ENCODE measurements at places on chromosomes 12 and 14.

DNA sequence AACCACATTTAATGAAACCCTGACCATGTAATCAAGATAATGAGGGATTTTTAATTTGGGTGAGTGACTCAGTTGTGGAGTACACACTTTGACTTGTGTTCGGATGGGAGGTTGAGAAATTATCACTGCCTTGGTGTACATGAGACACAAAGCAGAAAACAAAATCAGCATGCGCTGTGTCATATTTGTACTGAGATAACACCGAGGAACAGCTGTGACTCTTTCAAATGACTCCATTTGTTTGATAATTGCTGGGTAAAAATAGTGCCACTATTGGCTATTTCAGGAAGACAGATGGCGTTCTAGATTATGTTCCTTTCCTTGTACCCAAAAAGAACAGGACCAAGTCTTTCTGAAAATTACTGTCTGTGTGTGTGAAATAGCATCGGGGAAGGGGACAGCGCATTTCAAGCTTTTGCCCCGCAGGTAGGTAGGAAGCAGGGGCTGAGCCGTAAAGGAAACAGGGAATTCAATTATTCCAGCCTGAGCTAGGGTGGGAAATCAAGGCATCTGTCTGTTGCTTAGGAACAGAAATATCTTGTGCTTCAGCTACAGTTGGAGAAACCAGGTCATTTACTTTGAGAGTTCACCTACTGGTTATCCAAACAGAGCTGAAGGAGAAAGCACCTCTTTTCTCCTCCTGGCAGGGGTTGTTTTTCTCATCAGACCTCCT is 114.3 kb downstream of the SNAPC1 start:
- DNase-seq, result no peak

- DNase-seq, result no peak
Measured at GRCh38 chr14:98018628-98019027, 1221.4 kb downstream of the VRK1 start.

DNA sequence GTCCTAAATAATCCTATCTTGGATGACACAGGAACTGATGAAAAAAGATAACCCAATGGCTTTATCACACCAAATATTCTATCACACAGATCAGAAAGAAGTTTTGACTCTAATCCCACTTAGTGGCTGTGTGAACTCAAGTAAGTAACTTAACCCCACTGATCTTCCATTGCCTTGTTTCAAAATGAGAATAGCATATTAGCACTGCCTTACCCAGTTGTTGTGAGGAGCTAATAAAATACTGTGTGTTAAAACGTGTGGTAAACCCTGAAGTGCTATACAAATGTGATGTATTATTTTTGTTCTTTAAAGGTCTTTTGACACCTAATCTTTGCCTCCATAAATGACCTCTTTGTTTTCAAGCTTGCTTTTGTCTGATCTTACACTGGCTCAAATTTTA is 60.9 kb upstream of the ARID2 start:
- no peak for DNase-seq

GRCh38 chr12:70561550-70561949 is 75.7 kb downstream of the PTPRB start:
- DNase-seq, result no peak

DNA sequence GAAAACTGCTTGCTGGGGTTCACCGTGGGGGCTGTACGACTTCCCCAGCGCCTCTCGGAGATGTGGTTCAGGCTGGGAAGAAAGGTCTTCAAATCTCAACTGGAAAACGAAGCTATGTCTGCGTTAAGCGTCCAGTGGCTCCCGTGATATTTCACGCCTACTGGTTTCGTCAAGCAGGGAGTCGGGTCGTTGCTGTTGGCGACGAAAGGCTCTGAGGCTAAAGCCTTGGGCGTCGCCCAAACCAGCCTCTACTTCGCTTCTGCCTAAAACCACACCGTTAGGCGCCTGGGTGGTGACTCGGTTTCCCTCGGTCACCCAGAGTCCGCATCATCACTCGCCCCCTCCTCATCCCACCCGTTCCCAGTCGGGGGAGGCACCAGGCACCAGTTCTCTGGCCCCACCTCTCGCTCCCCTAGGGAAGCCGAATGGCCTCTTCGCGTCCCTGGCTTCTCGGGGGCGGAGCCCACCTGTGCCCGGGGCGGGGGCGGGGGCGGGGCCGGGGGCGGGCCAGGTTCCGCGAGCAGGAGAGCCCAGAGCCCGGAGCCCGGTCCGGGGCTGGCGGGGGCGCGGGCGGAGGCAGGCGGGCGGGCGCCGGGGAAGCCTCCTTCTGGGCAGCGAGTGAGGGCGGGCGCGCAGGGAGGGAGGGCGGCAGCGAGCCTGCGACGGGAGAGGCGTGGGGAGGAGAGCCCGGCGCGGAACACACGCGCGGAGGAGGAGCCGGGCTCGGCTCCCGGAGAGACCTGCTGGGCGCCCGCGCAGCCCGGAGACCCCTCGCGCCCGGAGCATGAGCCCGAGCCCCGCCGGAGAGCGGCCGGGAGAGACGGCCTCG is at the start of gene B4GALNT3:
Gene B4GALNT3 (plus strand): TSS at position 510 of the 829 bp plus-strand sequence. CDS start 438 bp downstream, outside the sequence.
- DNase-seq, result peak; percentile 66

- no peak for DNase-seq
Measured at GRCh38 chr12:28059668-28060067, 87.1 kb upstream of the PTHLH start.

DNA sequence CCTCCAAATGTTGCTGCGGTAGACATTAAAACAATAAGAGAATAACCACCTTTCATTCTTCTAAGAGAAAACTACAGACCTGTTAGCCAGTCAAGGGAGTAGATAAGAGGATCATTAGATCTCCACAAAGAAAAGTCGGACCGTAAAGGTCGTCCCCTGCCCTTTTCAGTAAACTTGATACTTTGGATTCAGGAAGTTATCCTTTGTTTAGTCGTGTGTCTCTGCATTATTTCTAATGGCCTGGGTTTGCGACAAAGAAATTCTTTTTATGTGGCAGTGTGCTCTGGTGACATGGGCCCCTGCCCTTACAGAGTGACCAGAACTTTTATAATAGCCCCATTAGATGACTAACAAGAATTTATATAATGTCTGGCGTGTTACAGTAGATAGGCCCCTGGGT is 44.6 kb upstream of the EVL start:
- DNase-seq, result no peak

GRCh38 chr12:65343801-65344200 is 65.3 kb downstream of the MSRB3 start:
- no peak for DNase-seq

- no peak for DNase-seq
Measured at GRCh38 chr12:48128800-48129199, 9.6 kb downstream of the PFKM start.

- DNase-seq, result no peak
Measured at GRCh38 chr12:80175307-80175930, 76.1 kb downstream of the OTOGL start.

DNA sequence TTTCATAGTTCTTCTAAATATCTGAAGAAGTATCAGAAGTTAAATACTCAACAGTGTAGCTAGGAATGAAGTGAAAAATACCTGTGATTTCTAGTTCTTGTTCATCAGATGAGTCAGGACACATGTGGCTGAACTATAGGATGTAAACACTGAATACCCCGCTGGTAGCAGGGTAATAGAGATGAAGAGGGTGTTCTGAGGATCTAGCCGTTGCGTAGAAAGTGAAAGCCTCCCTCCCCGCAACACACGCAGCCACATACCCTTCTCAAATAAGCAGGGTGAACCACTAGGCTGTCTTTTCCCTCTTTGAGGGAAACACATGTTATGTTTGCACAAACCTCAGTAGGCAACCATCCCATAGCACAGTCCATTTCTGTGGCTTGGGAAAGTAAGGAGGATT is 16.4 kb upstream of the RNASE12 start:
- no peak for DNase-seq

- DNase-seq, result no peak
Measured at GRCh38 chr14:100121643-100122480, 37.6 kb downstream of the DEGS2 start.

- no peak for DNase-seq
Measured at GRCh38 chr14:77674931-77675330, 32.9 kb downstream of the ALKBH1 start.

DNA sequence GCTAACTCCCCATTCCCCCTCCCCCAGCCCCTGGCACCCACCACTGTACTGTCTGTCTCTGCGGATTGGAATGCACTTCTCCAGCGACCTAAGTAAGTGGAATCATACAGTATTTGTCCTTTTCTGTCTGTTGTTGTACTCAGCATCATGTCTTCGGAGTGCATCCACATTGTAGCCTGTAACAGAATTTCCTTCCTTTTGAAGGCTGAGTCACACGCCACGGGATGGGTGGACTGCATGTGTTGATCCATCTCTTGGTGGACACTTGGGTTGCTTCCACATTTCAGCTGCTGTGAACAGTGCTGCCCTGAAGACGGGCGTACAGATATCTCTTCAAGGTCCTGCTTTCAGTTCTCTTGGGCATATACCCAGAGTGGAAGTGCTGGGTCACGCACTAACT is 34.4 kb downstream of the DDX51 start:
- peak; percentile 13 for DNase-seq

- DNase-seq, result no peak
Measured at GRCh38 chr12:31597066-31597465, 6.1 kb upstream of the DENND5B start.

- DNase-seq, result no peak
Measured at GRCh38 chr14:75615200-75615599, 36.8 kb downstream of the FLVCR2 start.

DNA sequence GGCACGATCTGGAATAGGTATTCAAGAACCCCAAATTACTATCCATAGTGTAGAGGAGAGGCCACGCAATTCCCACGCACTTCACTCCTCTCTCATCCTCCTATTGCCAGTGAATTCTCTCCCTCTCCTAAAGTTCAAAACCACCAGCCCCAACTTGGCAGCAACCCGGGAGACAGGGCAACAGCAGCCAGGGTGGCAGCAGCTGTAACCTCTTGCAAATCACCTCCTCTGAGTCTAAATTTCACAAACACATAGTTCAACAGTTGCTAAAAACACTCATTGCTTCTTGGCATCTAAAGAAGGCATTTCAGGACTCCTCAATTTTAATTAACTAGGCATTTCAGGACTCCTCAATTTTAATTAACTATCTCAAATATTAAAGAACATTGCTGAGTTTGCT is 37.7 kb upstream of the MANSC4 start:
- DNase-seq, result no peak

GRCh38 chr12:953776-954175 is 4.3 kb upstream of the RAD52 start:
- no peak for DNase-seq

DNA sequence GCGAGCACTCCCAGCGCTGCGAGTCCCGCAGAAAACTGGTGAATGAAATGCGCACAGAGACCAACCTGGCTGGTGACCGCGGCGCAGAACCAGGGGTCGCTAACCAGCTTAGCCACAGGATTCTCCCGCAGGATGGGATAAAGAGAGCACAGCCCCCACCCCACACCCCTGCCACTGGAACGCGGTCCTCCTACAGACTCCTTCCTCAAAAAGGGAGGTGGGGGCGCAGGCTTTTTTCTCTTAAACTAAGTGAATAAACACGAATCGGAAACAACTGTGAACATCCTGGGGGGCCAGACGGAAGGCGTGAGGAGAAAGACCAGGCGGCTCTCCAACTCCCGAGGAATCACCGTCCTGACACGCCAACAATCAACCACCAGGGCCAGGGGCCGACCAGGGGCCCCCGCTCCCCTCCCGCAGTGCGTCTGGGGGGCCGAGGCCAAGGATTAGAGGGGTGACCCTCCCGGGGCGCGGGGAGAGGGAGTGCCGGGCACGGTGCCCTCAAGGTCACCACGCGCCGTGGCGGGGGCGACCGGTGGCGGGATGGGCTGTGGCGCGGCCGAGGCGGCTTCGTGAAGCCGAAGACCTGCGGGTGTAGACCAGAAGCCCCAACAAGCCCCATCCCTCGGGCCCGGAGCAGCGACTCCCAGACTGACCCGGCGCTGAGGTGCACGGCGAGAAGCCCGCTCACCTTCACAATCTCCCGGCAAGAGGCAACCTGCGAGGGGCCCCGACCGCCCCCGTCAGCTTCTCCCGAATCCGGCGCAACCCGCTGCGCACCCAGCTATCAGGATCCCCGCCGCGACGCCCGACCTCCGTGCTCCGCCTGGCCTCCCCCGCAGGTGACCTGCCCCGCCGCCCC is 704 bp downstream of the ATP2B1 start:
- peak; percentile 78 for DNase-seq

DNA sequence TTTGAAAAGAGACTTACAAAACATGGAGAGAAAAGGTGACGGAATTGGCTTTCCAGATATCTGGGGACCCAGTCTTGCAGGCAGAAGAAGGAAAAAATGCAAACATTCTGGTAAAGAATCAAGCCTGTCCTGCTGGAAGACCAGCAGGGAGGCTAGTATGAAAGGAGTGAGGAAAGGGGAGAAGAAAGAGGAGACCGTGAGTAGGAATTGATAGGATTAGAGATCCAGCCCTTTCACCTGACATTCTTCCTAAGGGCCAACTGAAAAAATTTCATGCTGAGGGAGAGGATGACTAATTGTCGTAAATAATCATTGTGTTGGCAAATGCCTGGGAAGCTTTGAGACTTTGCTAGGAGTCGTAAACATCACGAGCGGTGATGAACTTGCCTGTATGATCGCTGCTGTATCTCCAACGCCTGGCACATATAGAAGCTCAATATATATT is 12.1 kb downstream of the BHLHE41 start:
- DNase-seq, result no peak

DNA sequence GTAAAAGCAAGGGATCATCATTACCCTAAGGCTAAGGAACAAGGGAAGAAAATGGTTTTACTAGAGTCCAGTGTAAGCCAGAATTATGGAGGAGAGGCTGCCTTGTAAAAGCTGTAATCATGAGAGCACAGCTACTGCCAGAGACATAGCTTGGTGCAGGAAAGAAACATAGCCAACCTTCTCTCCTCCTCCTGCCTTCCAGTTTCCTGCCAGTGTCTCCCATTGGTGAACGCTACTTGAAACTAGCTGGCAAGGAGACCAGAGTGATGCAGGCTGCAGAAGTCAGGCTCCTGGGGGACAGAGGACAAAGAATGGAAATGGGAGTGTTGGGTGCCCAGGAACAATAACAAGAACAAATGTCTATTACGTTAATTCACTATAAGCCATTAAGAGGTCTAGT is 158.5 kb downstream of the NELL2 start:
- DNase-seq, result no peak

DNA sequence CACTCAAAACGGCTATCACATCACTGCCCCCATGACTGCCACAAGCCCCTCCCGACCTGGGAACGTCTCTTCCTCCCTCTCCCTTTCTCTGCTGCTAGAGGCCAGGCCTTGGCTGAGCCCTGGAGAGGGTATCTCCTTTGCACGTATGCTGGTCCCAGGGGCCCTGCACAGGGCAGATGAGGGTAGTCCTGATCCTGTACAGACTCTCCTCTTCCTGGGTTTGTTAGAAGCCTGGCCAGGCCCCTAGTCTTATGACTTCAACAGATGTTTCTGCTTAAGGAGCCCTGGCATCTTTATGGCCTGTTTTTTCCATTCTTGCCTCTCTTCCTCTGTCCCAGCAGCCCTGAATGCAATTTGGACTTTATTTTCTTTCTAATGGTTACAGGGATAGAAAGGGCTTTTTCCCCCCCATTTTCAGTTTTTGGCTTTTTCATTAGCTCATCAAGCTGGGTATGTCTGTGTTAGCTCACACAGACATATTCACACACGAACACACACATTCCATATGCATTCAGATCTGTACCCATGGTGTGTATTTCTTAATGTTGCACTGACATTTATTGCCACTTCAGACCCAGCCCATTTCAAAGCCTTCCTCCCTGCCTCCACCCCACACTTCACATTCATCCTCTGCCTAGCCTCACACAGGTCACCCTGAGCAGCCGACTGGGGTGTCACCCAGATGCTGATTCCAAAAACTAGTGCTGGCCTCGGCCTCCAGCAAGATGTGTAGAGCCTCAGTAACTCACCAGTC is 203.2 kb downstream of the ZFP36L1 start:
- DNase-seq, result no peak
